ENCODE measurements at places on chromosomes 6 and 20.
A peak's percentile ranks its signal among the peaks of the same experiment; 100 is the strongest.

- DNase-seq: no peak
Observed at GRCh38 chr6:119297049-119297448, 52.5 kb downstream of the MAN1A1 start.

- DNase-seq: no peak
Observed at GRCh38 chr6:142184307-142184706, 37.2 kb downstream of the VTA1 start.

- no peak for DNase-seq
Observed at GRCh38 chr20:41336711-41337492, 3.7 kb upstream of the LPIN3 start.

GRCh38 chr6:169724494-169725124 lies at the start of gene PHF10:
TSS of gene PHF10 (minus strand) at chr6:169724500. CDS start at chr6:169723931, 569 bp downstream.
- DNase-seq: peak; percentile 65

GRCh38 chr6:70180901-70181599 lies 121.8 kb downstream of the COL9A1 start:
- DNase-seq: no peak

- no peak for DNase-seq
Observed at GRCh38 chr6:5343998-5344397, 82.7 kb downstream of the FARS2 start.

DNA sequence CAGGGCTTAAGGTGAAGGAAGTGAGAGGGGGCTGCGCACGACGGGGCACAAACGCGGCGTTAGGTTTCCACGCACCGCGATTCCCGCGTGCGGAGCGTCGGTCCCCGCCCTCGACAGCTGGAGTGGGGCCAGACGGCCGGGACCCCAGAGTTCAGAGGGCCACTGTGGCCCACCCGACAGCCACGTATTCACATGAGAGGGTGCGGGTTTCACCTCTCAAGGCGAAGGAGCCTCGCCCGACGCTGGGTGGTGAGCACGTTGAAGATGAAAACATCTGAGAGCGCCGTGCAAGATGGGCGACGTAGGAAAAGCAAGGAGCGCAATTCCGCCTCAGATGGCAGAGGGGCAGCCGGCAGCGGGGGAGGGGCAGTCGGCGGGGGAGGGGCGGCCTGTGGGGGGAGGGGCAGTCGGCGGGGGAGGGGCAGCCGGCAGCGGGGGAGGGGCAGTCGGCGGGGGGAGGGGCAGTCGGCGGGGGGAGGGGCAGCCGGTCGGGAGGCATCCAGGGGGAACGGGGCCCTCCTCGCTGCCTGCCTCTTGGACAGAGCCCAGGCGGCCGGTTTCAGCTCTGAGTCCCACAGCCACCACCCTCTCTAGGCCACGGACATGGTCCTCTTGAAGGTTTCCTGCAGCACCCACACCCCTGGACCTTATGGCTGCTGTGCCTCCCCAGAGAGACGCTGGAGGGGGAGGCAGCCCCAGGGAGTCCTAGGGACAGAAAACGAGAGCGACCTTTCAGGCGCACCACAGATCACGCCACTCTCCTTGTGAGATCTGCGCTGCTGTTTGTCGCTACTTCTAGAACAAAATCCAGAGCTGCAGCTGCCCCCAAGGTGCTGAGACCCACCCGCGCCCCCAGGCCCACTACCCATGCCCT lies 113.7 kb downstream of the DLL1 start:
- no peak for DNase-seq

- no peak for DNase-seq
Observed at GRCh38 chr20:40196846-40197436, 492.1 kb downstream of the MAFB start.

- DNase-seq: no peak
Observed at GRCh38 chr6:143349530-143349929, 101.0 kb downstream of the ADAT2 start.

DNA sequence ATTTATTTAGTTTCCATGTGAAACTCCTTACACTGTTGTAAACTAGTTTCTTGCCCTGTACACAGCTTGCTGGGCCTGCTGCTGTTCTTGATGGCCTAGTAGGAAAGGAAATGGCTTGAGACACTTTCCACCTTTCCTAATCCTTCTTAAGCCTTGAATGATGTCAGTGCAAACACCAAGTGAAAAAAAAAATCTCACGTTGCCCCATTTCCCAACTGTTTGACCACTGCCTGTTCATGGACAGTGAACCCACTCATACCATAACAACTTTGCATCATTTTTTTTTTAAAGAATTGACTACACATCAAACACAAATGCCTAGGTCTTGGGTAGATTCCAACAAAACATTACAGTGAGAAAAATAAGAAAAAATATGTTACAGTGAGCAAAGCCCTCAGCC lies 653.6 kb upstream of the FLRT3 start:
- no peak for DNase-seq

DNA sequence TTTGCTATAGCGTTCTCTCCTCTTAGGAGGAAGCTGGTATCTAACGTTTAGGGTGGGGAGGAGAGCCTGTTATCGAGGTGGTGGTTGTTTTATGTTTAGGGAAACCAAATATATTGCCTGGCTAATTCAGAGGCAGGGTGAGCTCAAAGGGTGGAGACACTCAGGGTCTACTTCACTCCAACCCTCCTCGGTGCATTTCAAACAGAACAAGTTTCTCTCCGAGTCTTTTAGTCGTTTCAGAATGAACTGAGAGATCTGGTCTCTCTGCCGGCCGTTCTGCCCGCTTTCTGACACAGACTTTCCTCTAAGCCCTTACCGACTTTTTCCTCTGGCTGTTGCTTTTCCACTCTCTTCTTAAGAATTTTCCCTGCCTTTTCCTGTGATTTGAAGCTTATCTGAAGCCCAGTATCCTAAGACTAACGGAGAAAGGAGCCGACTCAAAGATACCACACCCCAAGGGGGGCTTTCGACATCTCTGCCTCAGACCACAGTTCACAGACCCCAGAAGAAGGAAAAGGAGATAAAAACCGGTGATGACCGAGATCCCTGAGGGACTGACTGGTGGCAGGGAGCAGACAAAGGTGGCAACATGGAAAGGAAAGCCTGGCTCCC lies 865 bp downstream of the STK38 start:
- no peak for DNase-seq

- no peak for DNase-seq
Observed at GRCh38 chr6:34583861-34584604, 27.9 kb upstream of the SPDEF start.

DNA sequence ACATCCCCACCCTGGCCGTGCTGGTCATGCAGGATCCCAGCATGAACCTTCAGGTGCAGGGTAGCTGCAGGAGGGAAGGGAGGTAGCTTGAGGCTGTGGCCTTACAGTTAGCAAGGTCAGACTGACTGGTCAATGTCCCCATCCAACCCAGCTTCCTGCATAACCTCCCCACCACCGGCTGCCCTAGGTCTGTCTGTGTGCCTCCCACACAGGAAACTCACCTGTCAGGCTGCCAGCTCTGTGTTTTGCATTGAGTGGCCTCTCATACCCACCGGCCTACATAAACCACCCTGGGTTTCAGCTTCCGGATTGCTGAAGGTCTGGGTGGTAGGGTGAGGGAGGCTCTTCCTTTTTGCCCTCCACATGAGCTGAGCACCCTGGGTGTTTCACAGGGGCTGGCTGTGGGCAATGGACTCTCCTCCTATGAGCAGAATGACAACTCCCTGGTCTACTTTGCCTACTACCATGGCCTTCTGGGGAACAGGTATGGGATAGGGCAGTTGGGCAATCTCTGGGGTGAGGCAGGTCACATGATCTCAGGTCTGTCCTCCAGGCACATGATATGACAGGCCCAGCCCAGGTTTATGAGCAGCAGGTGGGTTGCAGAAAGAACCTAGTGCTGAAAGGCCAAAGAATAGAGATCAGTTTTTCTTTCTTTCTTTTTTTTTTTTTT lies 1.8 kb downstream of the CTSA start:
- DNase-seq: no peak

GRCh38 chr6:156719395-156719719 lies 57.8 kb upstream of the ARID1B start:
- DNase-seq: no peak

- no peak for DNase-seq
Observed at GRCh38 chr20:4880051-4880450, 121.3 kb downstream of the SLC23A2 start.

- DNase-seq: no peak
Observed at GRCh38 chr20:3652221-3652620, 11.0 kb downstream of the GFRA4 start.

DNA sequence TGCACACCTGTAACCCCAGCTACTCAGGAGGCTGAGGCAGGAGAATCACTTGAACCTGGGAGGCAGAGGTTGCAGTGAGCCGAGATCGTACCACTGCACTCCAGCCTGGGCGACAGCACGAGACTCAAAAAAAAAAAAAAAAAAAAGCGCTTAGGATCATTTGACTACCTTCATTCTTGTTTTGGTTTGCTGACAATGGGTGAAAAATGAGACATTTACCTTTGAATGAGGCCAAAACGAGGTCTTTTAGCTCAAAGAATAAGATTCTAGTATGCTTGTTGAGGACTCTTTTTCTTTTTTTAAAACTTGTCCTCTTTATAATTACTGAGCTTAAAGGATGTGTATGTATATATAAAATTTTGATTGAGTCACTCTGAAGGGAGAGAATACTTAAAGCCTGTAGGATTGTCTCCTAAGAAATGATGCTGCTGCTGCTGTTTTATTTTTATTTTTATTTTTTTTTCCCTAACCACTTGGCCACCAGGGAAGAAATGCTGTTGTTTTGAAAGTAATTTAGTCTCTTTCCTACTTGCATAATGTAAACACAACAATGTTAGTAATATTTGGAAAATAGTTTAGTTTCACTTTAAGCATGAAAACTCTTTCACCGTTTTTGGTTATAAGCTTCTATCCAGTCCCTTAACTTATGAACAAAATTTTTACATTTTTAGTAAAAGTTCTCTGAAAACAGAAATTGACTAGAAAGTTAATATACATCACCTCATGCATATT lies 7.9 kb downstream of the UBR2 start:
- no peak for DNase-seq

GRCh38 chr6:144613859-144614258 lies 328.7 kb downstream of the UTRN start:
- no peak for DNase-seq

- DNase-seq: no peak
Observed at GRCh38 chr20:10800288-10800687, 126.5 kb upstream of the JAG1 start.

- no peak for DNase-seq
Observed at GRCh38 chr6:123941855-123942254, 138.2 kb downstream of the NKAIN2 start.

DNA sequence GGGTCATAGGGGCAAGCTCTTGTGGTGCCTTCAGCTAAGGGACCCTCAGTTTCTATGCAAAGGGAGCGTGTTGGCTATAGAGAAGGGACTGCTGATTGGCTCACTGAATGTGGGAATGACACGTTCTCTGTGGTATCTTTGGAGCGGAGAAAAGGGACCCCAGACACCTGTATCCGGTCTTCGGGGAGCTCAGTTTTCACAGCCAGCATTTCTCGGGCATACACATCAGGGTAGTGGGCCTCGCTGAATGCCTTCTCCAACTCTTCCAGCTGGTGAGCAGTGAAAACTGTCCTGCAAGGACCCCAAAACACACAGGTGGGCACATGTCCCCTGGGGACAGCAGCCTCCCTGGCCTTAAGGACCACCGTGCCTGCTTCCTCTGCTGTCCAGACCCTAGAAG lies 3.3 kb downstream of the VSX1 start:
- DNase-seq: no peak

DNA sequence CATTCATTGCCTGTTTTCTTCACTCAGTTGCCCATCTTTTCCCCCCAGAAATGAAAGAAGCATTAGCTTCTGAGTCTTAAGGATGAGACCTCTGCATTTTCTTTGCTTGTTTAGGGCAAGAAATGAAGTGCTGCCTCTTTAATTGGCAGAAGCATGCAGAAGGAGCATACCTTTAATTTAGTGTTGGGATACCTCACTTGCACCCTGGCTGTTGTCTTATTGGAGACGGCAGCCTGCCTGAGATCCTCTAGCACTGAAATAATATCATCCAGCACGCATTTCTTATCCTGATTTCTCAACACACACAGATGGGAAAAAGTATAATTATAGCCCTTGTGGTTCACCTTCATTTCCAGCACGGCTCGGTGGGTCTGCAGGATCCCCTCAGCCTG lies 43.1 kb downstream of the PTCHD4 start:
- DNase-seq: no peak

DNA sequence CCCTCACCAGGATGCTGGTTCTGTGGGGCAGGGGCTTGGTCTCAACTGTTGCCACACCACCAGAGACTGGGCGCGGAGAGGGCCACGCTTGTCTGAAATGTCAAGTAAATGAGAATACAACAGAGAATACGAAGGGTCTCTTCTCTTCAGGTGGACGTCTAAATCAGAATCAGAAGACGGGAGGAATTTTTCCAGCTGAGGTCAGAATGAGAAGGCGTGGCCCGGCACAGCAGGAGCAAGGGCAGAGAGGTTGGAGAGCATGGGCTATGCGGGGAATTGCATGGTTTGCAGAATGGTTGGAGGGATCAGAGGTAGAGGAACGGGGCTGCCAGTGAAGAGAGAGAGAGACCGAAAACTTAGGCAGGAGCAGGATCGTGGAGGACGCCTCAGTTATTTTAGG lies 337.9 kb downstream of the QKI start:
- DNase-seq: no peak

DNA sequence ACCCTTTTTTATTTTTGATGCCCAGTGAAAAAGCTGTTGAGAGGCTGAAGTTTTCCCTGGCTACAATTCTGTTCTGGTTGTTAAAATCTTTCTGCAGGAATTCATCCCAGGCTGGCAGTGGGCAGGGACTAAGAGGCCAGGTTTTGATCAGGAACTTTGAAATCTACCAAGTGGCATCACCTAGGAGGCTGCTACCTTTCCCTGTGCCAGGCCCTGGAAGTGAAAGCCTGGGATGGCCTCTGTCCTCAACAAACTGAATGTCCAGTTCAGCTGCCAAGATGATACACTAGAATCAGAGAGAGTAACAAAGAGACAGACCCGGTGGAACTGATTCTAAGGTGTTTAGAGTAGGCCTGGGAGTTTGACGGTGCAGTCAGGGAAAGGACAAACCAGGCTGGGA lies 596 bp downstream of the IYD start:
- DNase-seq: no peak

DNA sequence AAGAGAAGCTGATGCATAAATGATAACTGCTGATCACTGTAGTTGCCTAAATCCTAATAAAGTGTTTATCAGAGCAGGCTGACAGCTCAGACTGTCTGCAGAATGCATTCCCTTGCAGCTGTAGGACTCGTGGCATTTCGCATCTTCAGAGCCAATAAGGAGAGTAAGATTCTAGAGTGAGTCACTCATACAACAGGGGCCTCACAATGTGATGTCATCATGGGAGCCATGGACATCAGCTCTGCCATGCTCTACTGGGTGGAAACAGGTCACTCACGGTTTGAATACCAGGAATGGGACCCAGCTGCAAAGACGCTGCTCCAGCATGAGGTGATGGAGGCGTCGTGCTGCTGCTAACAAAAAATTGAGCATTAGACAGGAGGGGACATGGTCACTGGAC lies 7.4 kb downstream of the FAM209B start:
- no peak for DNase-seq

DNA sequence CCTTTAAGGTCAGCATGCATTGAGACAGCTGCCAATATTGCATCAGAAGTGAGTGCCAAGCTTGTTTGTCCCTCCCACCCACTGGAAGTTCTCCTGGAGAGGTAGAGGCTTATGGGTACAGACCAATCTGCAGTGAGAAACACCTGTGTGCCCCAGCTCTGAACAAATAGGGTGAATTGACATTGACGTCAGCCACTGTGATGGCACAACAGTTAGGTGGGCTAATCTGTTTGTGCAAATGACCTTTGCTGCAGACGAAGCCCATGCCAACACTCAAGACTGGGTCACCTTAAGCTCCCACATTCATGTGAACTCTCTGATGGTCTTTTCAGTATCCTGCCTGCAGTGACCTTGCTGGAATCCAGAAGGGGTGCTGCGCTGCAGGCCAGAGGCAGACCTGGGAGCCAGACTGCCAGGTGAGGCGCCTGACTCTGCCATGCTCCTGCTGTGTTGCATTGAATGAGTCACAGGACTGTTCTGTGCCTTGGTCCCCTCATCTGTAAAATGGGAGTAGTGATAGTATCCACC lies 99.9 kb downstream of the ALDH8A1 start:
- no peak for DNase-seq
